ENCODE measurements at places on chromosomes 6 and 20. TPM values are rescaled to one million over a fixed set of nuclear protein-coding genes. Genes with fewer than 3 reads are reported as not detected.
A peak's percentile ranks its signal among the peaks of the same experiment; 100 is the strongest.

- H3K27me3 ChIP-seq = no peaks in the 10 kb centered on the region
- no peak overlapping the region for H3K4me3 ChIP-seq
- DNase-seq = no peak
- no peaks in the 10 kb centered on the region for H3K4me1 ChIP-seq
- H3K27ac ChIP-seq = no peak overlapping the region
- H3K36me3 ChIP-seq = no peaks in the 10 kb centered on the region
Observed at GRCh38 chr6:118719351-118720124, 68.1 kb upstream of the CEP85L start.

The DLK2 gene
- total RNA-seq = not detected

- no peak overlapping the region for H3K27ac ChIP-seq
- H3K36me3 ChIP-seq = no peaks in the 10 kb centered on the region
- H3K4me1 ChIP-seq = no peaks in the 10 kb centered on the region
Observed at GRCh38 chr20:52078289-52078688, 113.3 kb downstream of the ZFP64 start.

The BTNL2 gene
- total RNA-seq = not detected

The RCAN2 gene
- 0.46 TPM for total RNA-seq

DNA sequence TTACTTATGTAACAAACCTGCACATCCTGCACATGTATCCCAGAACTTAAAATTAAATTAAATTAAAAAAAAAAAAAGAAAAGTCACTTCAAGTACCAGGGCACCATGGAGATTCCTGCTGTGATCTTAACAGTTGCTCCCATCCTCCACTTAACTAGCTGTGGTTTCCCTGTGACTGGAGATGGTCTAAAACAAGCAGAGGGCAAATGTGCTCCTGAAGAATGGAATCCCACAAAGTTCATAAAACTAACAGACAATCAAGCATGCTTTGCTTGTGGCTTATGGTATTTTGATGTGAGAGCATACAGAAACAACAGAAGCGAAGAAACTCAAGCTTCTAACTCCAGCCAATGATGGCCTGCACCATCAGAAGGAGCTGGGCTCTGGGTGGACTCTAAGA, 153.6 kb upstream of the KCNK16 start:
- no peak for DNase-seq
- no peaks in the 10 kb centered on the region for H3K4me1 ChIP-seq
- H3K4me3 ChIP-seq = no peak overlapping the region

DNA sequence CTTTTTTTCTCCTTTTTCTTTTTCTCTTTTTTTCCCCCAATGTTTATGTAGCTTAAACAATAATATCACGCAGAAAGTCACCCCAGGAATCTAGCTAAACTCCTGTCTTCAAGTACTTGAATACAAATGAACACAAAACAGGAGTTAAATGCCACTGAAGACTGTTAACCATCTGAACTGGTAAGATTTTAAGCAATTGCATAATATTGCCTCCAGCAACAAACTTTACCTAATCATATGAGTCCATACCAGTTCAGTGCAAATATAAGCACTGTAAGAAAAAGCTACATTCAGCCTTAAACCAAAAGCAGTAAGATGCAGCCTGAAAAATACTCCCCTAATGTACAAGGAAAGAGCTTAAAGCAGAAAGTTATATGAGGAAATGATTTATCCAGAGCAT, 173.9 kb upstream of the TFAP2D start:
- H3K4me1 ChIP-seq = no peaks in the 10 kb centered on the region
- DNase-seq = no peak
- H3K27ac ChIP-seq = no peak overlapping the region
- no peaks in the 10 kb centered on the region for H3K27me3 ChIP-seq
- no peak overlapping the region for H3K4me3 ChIP-seq
- H3K36me3 ChIP-seq = no peaks in the 10 kb centered on the region

DNA sequence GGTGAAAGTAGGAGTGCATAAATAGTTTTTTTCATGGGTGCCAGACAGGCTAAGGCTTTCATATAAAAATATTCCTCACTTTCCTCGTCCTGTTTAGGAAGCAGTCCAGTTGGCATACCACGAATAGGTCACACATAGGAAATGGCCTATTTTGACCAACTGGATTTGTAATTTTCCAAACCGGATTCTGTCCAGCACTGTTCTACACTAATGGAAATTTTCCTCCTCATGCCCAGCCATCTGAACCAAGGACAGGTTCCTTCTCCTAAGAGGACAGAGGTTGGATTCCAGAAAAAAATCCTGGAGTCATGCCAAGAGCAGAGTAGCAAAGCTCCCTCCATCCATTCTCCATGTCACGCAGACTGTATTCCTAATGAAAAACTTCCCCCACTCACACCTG, 43.1 kb downstream of the PANK2 start:
- H3K4me1 ChIP-seq = peaks cover 12% of the 10 kb centered on the region
- peak overlapping the region; percentile 25 for H3K4me3 ChIP-seq
- DNase-seq = peak; percentile 82
- peak overlapping the region; percentile 3 for H3K27ac ChIP-seq
- no peaks in the 10 kb centered on the region for H3K27me3 ChIP-seq
- no peaks in the 10 kb centered on the region for H3K36me3 ChIP-seq

The KIF13A gene
- 65.8 TPM for total RNA-seq

GRCh38 chr6:45496085-45496433, 118.3 kb upstream of the SUPT3H start:
- H3K27me3 ChIP-seq = no peaks in the 10 kb centered on the region
- DNase-seq = no peak
- no peak overlapping the region for H3K27ac ChIP-seq
- H3K36me3 ChIP-seq = no peaks in the 10 kb centered on the region
- no peak overlapping the region for H3K4me3 ChIP-seq

The RAET1L gene
- total RNA-seq = not detected
